ENCODE measurements at places on chromosomes 13 and 19.

- DNase-seq = no peak
Measured at GRCh38 chr19:35459414-35460082, 11.5 kb downstream of the FFAR2 start.

DNA sequence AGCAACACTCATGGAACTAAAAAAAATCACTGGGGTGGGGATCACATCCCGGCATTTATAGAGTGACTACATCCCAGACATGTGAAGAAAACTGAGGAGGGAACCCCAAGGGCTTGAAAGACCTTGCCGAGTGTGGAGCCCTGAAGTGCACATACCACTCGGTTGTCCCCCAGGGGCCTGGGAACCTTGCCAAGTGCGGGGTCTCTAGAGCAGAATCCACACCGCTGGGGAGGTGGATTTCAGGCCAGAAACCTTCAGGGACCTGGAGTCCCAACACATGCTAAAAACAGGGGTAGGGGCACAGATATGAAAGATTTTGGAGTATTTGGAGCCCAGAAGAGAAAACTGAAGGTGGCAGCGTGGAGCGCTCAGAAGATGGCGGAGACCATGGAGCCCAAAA lies 35.2 kb downstream of the ERICH4 start:
- no peak for DNase-seq

DNA sequence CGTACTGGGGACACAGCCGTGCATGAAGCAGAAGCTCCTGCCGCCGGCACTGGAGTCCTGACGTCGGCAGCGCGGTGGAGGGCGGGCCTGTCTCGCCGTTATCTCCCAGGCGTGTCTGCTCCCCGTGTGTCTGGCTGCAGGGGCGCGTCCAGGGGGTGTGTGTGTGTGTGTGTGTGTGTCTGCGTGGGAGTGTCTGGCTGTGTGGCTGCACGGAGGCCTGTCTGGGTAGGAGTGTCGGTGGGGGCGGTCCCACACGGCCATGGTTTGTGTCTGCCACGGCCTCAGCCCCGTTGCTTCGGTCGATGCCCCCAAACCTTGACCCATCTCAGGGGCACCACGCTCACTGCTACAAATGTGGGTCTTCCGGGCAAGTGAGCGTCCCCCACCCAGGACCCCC lies 18.3 kb downstream of the ARID3A start:
- DNase-seq = no peak

- no peak for DNase-seq
Measured at GRCh38 chr13:62194371-62194770, 778.7 kb upstream of the PCDH20 start.

DNA sequence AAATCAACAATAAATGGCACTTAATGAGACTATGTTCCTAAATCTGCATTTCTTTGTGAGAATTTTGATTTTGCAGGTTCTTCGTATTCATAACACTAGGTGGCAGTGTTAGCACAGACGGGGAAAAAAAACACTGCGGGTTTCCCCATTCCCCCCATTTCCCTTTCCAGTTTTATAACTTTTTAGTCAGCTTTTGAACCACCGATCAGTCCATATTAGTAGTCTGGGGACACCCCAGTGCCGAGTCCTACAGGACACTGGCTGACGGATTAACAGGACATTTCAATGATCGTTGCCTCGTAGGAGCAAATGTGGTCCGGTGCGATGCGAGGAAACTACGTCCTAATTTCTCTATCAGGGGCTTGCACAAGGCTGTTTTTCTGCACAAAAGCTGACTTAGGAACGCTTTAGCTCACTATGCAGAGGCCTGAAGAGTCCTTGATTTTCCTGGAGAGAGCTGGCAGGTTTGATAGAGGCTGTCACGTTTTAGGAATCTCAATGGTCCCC lies 234.3 kb downstream of the LMO7 start:
- DNase-seq = peak; percentile 36

DNA sequence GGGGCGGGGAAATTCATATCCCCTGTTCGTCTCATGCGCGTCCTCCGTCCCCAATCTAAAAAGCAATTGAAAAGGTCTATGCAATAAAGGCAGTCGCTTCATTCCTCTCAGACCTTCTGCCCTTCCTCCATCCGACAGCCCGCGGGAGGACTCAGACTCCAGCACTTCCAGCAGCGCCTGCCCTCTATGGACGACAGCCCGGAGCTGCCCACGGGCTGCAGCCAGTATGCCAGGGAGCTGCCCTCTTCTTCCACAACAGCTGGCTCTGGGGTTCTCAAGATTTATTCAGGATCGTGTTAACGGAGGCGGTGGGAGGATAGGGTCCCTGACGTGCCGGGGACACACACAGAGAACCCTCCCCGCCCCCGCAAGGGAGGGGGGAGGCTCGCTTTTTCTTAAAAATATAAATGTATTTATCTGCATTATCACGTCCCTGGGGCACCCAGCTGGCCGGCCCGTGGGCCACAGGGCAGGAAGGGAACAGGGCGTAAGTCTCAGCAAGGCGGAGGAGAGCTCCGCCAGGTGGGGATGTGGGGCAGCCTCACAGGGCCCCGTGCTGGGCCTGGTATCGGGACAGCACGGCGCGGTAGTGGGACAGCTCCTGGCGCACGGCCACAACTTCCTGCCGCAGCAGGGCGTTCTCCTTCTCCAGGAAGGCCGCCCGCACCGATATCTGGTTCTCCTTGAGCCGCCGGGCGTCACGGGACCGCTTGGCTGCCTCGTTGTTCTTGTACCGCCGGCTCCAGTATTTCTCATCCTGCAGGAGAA lies 6.7 kb downstream of the DBP start:
- peak; percentile 84 for DNase-seq

DNA sequence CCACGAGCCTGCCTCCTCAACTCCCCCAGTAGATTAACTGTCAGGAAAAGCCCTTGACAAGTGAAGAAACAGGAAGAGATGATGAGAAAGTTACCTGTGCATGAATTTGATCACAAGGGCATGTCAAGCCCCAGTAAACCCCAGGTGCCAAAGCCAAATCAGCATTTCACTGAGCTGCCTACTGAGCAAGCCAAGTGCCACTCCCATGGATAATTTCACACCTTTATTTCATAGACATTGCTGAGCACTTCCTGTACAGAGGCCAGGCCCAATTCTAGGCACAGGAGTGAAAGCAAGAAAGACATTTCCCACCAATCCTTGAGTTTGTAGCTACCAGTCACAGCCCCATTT lies 2.4 kb downstream of the GADD45GIP1 start:
- DNase-seq = no peak

- no peak for DNase-seq
Measured at GRCh38 chr13:45779901-45780300, 71.7 kb downstream of the SIAH3 start.

DNA sequence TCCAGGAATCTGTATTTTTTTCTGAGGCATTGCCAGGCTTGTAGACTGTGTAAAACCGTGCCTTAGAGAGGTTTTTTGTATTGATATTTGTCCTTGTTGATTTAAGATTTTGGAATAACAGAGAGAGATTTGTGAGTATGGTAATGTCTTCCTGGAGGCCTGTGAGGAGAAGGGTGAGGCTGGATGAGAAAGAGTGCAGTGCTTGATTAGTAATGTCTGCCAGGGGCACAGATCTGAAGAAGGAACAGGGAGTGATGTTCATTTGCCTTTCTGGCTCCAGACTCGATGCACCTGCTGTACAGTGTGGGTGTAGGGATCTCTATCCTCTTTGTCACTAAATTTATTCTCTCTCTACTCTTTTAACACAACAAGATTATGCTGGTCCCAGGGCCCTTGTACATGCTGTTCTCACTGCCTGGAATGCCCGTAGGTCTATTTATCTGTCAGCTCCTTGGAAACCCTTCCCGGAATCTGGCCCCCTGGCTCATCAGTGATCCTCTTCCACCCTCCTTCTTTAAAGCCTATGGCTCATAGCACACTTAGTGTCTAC lies 4.2 kb downstream of the FIZ1 start:
- DNase-seq = no peak

- no peak for DNase-seq
Measured at GRCh38 chr13:112060282-112060830, 6.6 kb upstream of the SOX1 start.

- DNase-seq = peak; percentile 32
Measured at GRCh38 chr13:98866882-98867281, 111.0 kb downstream of the DOCK9 start.

- no peak for DNase-seq
Measured at GRCh38 chr13:63843766-63844699, 2428.4 kb upstream of the PCDH20 start.

GRCh38 chr13:46303742-46304385 lies 83.2 kb downstream of the RUBCNL start:
- DNase-seq = no peak

GRCh38 chr13:105969761-105970160 lies 565.7 kb downstream of the EFNB2 start:
- DNase-seq = no peak

DNA sequence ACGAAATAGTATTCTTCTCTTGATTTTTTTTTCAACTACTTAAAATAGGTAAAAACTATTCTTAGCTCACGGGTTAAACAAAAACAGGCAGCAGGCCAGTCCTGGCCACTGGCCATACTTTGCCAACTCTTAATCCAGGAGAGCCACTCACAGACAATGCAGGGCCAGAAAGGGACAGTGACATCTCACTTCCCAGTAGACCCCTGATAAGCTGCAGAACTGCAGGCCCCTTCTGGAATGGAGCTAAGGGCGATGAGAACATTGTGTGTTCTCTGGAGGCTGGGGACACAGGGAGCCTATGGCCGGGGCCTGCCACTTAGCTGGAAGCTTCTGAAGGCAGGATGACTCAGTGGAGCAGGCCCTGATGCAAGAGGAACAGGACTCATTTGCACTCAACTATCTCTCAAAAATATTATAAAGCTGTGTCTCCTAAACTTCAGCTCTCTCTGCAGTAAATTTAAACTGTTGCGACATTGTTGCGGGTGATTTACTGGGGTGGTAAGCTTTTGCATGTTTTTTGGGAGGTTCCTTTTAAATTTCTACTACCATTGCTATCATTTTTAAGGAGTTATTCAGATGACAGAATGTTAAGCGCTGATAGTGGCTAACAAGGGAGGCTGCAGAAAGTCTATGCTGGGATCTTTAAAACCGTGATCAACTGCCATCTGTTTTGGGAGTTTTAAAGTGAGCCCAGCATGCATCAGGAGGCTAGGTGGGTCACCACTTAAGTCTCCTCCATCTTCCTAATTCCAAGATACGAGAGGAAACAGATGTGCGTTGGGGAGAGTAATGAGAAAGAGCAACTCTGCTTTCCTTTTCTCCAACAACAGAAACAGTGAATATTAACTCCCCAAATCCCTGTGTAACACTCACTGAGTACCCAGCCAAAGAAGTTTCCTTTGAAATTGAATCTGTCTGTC lies 33.2 kb upstream of the KATNAL1 start:
- DNase-seq = no peak

GRCh38 chr13:20514866-20515265 lies 10.8 kb downstream of the CRYL1 start:
- no peak for DNase-seq

GRCh38 chr19:10936661-10937084 lies 8.1 kb downstream of the TIMM29 start:
- peak; percentile 86 for DNase-seq

DNA sequence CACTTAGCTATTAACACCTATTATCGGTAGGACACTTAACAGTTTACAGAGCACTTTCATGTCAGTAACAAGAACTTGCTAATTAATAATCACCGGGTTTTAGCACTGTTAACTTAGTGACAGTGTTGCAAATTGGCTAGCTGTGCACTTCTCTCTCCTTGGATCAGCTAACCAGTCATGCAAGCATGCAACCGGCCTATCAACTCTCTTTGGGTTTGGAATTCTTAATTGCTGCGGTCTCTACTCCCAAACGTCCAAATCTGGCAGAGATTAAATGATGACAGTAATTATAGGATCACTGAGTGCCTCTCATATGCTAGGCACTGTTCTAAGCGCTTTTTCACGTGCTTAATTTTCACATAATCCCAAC lies 1.2 kb downstream of the EPS15L1 start:
- DNase-seq = no peak

GRCh38 chr19:32337084-32337808 lies 8.2 kb upstream of the ZNF507 start:
- no peak for DNase-seq

- DNase-seq = no peak
Measured at GRCh38 chr19:56324436-56324835, 9.8 kb upstream of the ZSCAN5A start.

DNA sequence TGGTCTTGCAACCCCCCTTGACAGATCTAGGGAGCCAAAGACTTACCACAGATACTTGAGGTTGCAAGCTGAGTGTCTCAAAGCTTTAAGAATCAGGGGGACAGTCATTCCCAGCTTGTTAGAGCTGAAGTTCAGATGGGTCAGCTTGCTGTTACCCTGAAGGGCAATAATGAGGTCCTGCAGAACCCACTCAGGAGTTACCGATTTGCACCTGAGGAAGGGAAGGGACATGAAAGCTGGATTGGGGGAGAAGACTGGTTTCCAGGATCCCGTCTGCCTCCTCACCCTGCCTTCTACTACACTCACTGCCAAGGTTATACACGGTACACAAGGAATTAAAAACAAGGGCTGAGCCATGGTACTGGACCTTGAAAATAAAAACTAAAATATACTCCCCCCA lies 24.4 kb downstream of the NLRP13 start:
- DNase-seq = no peak

DNA sequence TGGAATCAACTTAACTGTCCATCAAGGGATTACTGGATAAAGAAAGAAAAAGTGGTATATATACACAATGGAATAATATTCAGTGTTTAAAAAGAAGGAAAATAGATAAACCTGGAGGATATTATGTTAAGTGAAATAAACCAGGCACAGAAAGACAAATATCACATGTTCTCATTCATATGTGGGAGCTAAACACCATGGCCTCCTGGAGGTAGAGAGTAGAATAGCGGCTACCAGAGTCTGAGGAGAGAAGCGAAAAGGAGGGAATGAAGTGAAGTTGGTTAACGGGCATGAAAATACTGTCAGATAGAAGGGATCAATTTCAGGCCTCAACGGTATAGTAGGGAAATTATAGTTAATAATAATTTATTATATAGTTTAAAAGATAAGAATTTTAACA lies 147.5 kb upstream of the OBI1 start:
- DNase-seq = no peak

GRCh38 chr13:34469196-34469986 lies 472.7 kb upstream of the NBEA start:
- no peak for DNase-seq

- no peak for DNase-seq
Measured at GRCh38 chr19:9597027-9597426, 12.7 kb upstream of the ZNF121 start.

DNA sequence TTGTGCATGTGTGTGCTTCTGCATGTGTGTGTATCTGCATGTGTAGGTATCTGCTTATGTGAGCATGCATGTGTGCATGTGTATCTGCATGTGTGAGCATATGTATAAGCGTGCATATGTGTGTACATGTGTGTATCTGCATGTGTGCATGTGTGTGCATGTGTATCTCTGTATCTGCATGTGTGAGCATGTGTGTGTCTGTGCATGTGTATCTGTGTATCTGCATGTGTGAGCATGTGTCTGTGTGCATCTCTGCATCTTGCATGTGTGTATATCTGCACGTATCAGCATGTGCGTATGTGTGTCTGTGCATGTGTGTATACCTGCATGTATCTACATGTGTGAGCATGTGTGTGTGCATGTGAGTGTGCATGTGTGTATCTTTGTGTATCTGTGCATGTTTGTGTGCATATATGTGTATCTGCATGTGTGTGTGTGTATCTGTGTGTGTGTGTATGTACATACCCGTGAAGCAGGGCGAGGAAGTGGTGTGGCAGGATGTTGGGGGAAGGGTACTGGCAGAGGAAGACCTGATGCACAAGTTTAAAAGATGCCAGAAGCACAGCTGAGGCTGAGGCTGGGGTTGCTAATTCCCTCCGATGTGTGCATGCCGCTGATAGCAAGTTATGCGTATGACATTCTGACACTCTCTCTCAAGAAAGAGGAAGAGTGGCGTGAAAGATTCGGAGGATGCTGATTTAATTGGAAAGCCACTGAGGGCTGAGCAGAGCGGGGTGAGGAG lies 64.2 kb downstream of the TEX29 start:
- no peak for DNase-seq

GRCh38 chr13:48491423-48492095 lies 41.3 kb downstream of the RCBTB2 start:
- DNase-seq = no peak
